ENCODE measurements at places on chromosomes 16 and 17.

DNA sequence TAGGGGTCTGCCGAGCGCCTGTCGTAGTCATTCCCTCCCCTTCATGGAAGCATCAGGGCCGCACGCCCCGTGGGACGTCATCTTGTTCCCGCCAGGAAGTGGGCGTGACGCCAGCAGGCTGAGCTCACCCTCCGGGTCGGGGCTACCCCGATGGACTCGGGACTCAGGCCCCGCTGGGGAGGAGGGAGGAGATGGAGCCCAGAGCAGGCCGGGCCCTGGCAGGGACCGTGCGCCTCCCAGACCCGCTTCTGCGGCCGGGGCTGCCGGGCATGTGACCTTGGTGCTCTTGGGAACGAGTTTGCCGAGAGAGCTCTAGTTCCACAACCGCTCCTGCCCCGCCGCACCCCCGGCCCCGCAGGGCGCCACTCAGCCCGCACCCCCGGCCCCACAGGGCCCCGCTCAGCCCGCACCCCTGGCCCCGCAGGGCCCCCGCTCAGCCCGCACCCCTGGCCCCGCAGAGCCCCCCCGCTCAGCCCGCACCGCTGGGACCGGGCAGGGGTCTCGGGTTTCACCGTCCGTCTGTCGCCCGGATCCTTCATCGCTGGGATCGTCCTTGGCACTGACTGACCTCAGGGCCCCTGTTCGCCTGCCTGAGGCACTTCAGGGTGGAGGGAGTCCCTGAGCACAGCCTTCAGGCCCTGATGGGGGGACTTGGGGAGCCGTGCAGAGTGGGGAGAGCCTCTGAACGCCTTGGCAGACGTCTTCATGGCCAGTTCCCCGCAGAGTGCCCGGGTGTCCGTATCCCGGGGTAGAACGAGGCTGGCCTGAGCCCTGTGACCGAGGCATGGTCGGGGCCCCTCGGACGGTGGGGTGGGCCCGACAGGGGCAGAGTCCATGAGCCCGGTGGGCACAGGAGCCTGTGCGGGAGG lies 5.8 kb downstream of the CACNA1H start:
- DNase-seq = no peak

DNA sequence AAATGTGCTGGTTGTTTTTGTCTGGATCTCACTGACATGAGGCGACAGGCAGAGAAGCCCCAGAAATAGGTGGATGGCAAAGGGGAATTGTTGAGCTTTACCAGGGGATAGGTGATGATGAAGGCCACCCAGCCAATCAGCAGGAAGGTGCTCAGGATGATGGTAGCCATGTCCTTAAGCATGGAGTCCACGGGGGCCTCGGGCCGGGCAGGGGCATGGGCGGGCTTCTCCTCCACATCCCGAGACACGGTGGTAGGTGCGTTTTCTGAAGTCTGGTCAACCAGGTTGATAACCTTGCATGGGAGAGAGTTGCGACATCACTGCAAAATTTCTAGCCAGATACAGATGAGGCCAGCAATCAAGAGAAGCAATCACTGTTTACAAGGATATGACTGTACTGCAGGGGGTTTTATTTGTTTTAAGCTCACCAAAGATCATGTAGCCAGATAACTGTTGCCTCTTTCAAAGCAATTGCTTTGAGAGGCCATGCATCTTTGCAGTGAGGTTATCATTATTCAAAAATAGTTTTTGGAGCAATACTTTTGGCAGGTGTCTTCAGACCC lies 37.3 kb upstream of the ICAM2 start:
- no peak for DNase-seq

GRCh38 chr16:66474750-66475199 lies 47.7 kb downstream of the BEAN1 start:
- no peak for DNase-seq

DNA sequence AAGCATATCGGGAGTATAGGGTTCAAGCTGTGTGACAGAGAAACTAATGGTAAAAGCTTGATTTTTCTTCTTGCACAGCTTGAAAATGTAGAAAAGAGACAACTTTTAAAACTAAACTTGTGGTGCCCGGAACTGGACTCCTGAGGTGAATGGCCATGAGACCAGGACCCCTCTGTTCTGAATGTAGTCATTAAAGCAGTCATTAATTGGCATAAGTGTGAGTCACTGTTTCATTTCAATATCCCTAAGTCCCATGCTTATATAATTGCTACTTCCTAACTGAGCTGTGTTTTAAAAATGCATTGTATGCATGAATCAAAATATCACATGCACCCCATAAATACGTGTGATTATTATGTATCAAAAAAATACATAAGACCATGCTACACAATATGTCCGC lies 463.1 kb upstream of the DYNLRB2 start:
- DNase-seq = no peak

DNA sequence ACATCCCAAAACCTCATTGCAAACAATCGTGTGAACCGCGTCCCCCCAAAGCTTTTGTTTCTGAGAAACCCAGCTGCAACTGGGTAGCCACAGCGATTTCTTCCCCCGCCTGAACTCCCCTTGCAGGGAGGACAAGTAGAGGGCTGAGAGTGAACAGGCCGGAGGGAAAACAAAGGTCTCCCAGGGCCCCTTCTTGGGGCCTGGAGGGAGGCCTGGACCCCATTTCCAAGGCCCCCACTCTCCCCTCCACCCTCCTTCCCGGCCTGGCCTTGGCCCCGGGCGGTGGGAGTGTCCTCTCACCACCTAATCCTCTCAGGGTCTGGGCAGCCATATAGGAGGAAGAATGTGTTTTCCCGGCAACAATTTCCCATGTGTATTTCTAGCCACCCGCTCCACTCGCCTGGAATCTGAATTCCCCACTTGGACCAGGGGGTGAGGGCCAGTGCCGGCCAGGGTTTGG lies 2.6 kb downstream of the GLIS2 start:
- DNase-seq = no peak

DNA sequence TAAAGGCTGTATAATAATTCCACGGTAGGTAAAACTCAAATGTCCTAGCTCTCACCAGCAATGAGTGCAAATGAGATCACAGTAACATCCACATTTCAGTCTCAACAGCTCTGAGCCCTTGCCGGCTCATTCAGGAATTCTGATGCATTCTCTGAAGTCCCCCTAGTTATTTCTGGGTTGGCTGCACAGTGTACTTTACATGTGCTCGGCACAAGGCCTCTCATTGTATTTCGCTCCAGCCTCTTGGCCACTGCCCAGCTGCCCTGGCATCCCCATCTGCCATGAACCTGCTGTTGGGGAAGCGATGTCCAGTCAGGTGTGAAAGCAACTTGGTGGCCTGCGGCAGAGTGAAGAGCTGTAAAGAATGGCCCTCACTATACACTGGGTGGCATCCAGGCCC lies 14.3 kb downstream of the PRCD start:
- peak; percentile 56 for DNase-seq

GRCh38 chr16:2084895-2085625 lies 37.3 kb downstream of the TSC2 start:
- no peak for DNase-seq

GRCh38 chr16:17602678-17603077 lies 131.9 kb upstream of the XYLT1 start:
- no peak for DNase-seq

DNA sequence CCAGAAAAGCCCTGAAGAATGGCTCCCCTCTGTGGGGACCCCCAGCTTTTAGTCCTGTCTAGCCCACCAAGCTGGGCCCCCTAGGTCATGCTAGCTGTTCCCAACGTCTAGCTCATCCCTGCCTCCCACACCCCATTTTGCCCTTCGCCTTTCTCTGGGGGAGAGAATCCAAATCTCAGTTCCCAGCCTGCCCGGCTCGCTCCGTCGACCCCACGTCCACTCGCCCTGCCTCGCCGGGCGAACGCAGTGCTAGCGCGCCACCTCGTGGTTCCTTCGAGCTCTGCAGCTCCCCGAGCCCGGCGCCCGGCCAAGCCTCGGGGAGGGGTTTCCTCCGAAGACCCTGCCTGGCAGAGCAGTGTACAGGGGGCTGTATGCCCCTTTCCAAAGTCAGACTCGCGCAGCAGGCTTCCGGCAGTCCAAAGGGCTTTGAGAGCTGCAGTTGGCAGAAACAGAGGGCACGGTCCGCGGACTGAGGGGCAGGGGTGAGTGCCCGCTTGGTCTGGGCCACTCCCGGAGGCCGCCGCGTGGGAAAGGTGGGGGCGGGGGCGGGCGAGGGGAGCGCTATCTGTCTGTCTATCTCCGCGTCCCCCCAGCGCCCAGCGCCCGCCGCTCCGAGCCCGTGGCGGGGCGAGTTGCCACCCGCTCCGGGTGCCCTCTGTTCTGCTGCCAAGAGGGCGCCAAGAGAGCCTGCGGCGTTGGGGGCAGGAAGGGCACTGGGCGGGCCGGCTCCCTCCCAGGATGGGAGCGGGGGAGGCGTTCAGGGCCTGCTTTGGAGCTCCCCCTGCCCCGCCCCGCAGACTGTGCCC lies 1.7 kb upstream of the DLX3 start:
- DNase-seq = no peak

DNA sequence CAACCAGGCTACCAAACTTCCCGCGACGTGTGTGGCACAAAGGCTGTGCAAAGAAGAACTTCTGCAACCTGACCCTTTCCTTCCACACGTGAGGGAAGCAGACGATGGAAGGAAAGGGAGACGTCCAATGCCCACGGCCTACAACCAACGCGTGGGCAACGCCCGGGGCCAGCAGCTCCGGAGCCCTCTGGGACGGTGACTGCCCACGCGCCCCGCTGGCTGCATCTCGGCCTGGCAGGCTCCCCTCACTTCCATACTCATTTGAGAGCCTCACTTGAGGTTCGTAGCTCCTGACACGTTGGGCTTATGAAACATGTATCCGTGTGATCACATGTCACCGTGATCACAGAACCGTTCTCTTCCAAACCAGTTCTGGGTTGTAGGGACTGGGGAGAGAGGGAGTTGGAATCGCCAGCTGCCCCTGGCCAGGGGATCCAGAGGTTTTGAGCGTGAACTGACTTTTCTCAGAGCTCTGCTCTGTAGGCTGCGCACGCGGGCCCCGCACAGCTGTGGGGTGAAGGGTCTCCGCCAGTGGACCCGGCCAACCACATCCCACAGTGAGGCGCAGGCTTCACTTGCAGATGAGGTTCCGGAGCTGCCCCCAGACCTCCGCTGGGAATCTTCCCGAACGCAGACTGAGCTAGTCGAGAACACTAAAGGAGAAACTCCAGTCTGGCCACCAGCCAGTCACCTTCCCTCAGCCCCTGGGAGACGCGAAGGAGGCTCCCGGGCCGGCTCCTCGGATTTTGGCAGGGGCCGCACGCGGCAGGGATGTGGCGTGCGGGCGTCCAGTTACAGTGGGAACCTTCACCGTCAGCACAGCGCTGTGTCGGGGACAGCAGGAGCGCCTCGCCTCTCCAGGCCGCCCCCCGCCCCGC lies 1.0 kb downstream of the LMF1 start:
- no peak for DNase-seq

DNA sequence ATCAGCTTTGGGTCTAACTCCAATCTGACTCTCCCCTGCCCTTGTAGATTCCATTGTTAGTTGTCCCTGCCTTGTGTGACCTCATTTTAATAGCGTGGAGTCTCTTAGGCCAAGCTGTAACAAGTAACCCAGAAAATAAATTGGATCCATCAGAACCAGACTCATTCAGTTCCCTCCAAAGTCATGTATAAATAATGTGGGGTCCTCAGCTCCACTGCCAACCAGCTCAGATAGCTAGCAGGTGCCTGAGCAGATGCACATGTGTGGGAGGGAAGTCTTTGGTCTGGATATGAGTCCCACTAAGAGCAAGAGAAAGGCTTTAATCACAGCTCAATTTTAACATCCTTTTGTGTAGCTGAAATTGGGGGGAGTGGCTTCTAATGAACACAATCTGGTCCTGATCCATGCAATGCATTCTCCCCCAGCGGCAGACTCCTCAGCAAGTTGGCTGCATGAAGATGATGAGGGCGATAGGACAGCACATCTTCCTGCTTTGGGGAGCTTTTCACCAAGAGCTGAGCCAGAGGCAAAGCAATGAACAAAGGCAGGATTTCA lies 151.6 kb downstream of the ABCC12 start:
- no peak for DNase-seq

DNA sequence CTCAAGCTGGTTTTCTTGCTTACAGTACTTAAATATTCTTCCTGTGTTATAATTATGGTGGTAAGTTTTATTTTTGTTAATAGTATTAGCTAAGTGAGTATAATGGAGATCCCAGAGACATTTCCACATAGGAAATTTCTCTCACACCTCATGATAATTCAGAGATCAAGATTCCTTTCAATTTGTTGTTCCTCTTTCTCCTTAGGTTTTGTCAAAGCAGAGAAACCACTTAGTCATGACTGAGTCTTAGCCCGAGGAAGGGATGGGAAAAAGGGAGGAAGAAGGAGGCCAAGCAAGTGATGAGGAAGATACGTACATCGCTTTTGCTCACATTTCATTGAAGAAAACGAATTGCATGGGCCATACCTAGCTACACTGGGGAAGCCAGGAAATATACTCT lies 18.4 kb downstream of the ESRP2 start:
- no peak for DNase-seq

DNA sequence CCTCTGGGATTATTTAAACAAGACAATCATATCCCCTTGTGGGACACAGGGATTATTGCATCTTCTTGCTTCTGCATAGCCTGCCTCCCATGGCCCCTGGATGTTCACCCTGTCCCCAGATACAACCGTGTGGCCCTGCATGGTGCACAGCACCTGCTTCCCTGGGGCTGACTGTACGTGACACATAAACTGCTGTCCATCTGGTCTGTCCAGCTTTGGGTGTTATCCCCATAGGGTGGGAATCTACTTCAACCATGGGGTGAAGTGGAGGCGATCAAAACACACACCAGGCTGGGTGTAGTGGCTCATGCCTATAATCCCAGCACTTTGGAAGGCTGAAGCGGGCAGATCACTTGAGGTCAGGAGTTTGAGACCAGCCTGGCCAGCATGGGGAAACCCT lies 138.8 kb downstream of the XYLT1 start:
- no peak for DNase-seq

- no peak for DNase-seq
These were observed 44.3 kb downstream of the PMP22 start for GRCh38 chr17:15220785-15221184.

- no peak for DNase-seq
These were observed 3.0 kb downstream of the EVPLL start for GRCh38 chr17:18380471-18381157.

- no peak for DNase-seq
These were observed 35.0 kb upstream of the ASIC2 start for GRCh38 chr17:33328129-33328528.

- DNase-seq = peak; percentile 68
These were observed 13.8 kb upstream of the BCAR1 start for GRCh38 chr16:75264999-75265910.

DNA sequence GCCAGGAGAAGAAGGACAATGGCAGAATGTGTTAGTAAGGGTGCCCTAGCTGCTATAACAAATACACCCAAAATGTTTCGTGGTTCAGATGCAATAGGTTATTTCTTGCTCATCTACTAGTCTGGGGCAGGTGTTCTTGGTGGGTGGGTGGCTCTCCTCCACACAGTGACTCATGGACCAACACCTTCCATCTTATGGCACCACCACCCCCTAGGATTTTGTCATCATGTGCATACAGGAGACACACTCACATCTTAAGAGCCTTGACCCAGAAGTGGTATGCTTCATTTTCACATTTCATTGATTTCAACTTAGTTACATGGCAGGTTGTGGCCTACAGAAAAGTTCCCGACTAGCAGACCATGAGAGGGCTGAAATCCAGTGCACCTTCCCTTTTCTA lies 114.7 kb downstream of the AMFR start:
- no peak for DNase-seq

- DNase-seq = no peak
These were observed 233.4 kb downstream of the FTO start for GRCh38 chr16:53937161-53937880.

GRCh38 chr16:48561960-48562393 lies 48.0 kb downstream of the N4BP1 start:
- no peak for DNase-seq

GRCh38 chr17:47235506-47235905 lies 18.1 kb upstream of the ITGB3 start:
- DNase-seq = no peak

GRCh38 chr17:76123749-76124581 lies 17.1 kb downstream of the FOXJ1 start:
- no peak for DNase-seq

All from anterior cingulate cortex (tissue), 58 donors.